ENCODE measurements at places on chromosomes 7 and 10. TPM values are rescaled to one million over a fixed set of nuclear protein-coding genes. Genes with fewer than 3 reads are reported as not detected.
A peak's percentile ranks its signal among the peaks of the same experiment; 100 is the strongest.

- DNase-seq, result no peak
These were observed 1.2 kb downstream of the DLG5 start for GRCh38 chr10:77925410-77925794.

DNA sequence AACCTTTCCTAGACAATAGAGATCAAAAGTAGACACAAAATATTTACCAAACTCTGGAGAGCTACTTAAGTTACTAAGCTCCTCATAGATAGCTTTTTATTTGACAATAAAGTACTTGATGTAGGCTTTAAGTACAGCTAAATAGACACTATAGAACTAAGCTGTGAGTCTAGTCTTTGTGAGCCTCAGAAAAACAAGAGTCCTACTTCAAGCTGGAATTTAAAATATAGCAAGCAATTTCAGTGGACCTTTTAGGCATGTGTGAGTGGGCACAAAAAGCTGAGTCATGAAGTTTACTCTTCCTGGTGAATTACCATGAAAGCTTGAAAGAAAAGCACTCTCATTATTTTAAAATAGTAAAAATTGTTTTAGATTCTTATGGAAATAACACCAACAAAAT is 76.1 kb downstream of the ADD3 start:
- no peak for DNase-seq

Gene UPP1
- 106 TPM for total RNA-seq

- no peak for DNase-seq
These were observed 688 bp upstream of the ABCB4 start for GRCh38 chr7:87476179-87476557.

GRCh38 chr7:130732980-130733930 is 752 bp downstream of the KLF14 start:
- no peak for DNase-seq

DNA sequence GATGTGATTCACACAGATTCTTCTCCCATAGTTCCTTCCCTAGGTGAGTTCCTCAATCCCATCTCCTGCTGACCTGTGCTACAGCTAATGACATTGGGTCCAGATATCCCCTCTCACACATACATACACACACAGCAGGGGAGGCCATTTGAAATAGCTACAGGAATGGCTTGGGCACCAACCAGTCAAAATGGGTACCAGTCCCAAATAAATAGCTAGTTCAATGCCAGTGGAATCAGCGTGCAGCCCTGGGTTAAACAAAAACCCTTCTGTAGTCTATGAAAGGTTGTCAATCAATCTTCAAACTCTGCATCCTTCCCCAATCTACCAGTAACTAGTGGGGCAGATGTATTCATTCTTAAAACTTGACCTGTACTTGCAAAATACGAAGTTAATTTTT is 9.3 kb downstream of the PNLIPRP2 start:
- DNase-seq, result no peak

DNA sequence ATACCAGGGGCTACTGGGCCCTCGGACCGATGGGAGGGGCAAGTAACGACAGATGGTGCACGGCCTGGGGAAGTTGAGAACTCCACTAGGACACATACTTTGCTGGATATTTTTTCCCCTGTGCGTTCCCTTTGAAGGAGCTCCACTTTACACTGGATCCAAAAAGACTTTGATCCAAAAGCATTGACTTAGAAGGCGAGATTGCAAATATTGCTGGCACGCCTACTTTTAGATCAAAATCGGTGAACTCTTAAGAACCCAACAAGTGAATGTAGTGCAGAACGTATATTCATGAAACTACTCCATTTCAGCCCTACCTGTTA is 436 bp upstream of the SLC25A13 start:
- no peak for DNase-seq

DNA sequence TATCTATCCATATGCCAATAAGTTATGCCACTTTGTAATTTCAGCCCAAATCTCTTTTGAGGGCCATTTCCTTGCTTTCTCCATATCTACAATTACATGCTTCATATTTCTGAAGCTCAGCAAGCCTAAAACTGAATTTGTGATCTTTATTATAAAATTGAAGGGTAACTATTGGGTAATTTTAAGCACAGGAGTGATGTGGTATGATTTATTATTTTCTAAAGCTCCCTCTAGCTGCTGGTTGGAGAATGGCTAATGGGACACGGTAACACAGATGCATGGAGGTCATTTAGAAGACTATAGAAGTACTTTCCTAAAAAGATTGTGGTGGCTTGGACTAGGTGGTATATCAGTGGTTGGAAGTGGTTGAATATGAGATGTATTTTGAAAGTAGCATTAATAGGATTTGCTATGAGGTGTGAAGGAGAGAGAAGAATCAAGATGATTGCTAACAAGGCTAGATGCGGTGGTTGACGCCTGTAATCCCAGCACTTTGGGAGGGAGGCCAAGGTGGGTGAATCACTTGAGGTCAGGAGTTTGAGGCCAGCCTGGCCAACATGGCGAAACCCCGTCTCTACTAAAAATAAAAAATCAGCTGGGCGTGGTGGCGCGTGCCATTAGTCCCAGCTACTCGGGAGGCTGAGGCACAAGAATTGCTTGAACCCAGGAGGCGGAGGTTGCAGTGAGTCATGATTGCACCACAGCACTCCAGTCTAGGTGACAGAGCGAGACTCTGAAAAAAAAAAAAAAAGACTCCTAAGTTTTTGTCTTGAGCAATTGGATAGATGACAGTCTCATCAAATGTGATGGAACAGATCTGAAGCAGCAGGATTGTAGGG is 13.9 kb downstream of the KLHDC10 start:
- DNase-seq, result no peak

DNA sequence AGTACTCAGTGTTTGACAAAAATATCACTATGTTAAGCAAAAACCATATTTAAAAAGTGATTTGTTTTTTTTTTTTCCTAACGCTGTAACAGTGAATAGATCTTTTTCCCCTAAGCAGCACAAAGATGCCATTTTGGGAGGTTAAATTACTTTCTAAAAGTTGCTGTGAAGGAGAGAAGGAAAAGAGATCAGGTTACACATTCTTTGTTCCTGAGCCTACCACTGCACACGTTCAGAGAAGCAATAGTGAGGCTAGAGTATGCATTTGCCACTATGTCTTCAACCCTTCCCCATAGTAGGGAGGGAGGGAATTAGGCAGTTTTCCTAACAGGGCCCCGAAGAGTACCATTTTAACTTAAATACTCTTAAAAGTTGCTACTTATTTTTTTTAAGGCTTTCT is 38.9 kb downstream of the BMPR1A start:
- DNase-seq, result peak; percentile 16

DNA sequence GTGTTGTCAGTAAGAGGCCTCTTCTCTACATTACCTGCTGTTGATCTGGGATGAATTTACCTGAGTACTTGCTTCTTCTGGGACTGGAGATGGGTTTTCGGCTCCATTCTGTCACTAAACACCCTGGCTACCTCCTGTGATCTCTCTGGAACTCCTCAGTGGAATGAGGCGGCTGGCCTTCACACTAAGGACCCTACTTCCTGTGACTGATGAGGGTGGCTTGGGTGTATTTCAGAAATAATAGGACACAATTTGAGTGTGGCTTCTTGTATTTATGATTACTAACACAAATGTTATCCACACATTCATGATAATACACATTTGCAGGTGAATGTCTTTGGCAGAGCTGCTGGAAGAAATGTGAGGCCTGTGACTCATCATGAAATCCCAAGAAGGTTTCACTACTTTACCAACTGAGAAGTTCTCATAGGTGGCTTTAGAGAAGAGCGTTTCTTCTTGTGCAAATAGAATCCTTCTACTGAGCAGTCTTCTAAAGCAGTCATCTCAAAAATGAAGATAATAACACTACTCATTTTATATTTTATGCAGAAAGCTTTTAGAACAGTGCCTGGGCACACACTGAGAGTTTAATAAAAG is 21.3 kb upstream of the EVX1 start:
- DNase-seq, result no peak

Gene TAS2R4
- total RNA-seq, result 1.3 TPM

DNA sequence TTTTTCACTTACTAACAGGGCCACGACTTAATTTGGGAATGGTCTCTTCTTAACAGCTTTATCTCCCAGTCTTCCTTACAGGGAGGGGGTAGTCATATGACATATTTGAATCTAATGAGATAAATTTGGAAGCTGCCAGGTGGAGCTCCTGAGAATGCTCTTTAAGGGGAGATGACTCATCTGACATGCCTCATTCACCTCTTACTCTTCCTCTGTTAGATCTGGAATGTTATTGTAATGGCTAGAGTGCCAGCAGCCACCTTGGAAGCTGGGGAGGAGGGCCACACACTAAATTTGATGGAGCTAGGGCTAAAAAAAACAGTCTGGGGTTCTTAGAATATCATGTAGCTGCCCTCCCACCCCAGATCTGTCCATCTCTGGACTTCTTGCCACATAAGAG is 22.7 kb downstream of the HECW1 start:
- DNase-seq, result no peak

GRCh38 chr7:2821161-2821841 is 22.8 kb downstream of the GNA12 start:
- DNase-seq, result no peak

GRCh38 chr7:4610768-4611467 is 71.2 kb upstream of the FOXK1 start:
- DNase-seq, result peak; percentile 76

Gene CFAP46
- total RNA-seq, result 2.1 TPM

- DNase-seq, result no peak
These were observed 27.6 kb upstream of the PRKG1 start for GRCh38 chr10:51046654-51047053.

Gene UPK3BL2
- total RNA-seq, result 11.7 TPM

GRCh38 chr10:45235798-45236220 is 79.6 kb downstream of the OR13A1 start:
- DNase-seq, result no peak

- DNase-seq, result no peak
These were observed 6.2 kb upstream of the MACC1 start for GRCh38 chr7:20223356-20223755.

Gene AGAP6
- 7.8 TPM for total RNA-seq

GRCh38 chr10:117137911-117138642 is at the start of gene VAX1:
Gene VAX1 (minus strand): TSS chr10:117138270. CDS start chr10:117138056, 214 bp downstream.
- peak; percentile 14 for DNase-seq

DNA sequence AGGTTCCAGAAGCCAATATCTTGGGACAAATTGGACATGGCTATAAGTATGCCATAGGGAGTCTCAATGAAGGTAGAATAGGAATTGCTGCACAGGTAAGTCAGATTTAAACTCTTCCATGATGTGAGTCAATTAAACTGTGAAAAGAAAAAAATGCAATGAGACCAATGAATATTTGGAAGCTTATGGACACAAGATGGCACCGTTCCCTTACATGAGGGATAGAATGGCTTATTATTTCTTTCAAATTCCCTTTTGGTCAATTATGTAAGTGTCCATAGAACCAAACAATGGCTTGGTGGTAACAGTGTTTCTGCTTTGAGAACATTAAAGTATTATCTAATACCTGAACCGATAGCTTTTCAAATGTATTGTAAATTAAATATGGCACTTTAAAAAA is 35.6 kb downstream of the ACADSB start:
- DNase-seq, result peak; percentile 4

DNA sequence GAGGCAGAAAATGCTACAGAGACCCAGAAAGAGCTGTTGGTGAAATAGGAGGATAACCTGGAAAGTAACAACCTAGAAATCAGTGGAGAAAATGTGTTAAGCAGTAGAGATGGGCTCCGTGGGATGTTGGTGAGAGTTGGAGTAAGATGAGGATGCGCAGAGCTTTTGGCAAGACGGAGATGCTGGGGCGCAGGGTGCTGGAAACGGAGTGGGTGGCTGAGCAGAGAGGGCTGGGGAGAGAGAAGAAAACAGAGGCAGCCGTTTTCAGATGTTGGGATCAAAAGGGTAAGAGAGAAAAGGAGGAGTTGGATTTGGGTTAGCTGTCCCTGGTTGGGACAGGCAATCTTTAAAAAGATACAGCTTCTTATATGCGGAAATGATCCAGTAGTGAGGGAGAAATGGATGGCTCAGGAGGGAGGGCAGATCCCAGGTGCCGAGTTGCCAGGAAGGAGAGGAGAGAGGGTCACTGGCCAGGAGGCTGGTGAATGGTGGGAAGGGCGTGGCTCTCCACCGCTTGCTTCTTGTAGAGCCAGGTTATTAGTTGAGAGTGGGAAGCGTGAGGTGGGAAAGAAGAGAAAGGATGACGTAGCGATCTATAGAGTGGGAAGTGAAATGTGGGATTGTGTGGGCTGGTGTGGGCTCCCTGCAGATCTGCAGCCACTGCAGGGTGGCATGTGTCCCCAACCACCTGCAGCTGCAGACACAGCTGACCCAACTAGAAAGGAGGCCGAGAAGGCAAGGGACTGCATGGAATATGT is 182.2 kb upstream of the SVIL start:
- DNase-seq, result no peak

Gene TFEC
- 0.06 TPM for total RNA-seq

Data from NCI-H460 (cell line).